Foreskin melanocyte (primary cell): ENCODE measurements at places on chromosomes 1 and 21.

GRCh38 chr1:81799939-81800694 is 617 bp upstream of the ADGRL2 start:
- DNase-seq: peak; percentile 15

DNA sequence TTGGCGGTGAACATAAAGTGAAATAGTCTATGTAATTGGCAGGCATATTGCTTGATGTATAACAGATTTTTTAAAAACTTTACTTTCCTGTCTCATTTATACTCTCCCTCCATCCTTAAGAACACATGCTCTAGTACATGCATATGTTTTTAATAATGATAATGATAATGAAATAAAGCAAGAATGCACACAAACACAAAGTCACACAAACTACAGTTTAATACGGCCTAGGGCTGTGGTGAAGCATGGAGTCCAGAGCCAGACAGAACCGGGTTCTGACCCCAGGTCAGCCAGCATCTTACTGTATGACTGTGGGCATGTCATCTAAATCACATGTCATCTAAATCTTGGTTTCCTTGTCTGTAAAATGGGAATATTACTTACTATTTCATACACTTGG is 324.9 kb upstream of the NFIA start:
- no peak for DNase-seq

- DNase-seq: no peak
These were observed 80.9 kb downstream of the PCBP3 start for GRCh38 chr21:45724345-45724961.

DNA sequence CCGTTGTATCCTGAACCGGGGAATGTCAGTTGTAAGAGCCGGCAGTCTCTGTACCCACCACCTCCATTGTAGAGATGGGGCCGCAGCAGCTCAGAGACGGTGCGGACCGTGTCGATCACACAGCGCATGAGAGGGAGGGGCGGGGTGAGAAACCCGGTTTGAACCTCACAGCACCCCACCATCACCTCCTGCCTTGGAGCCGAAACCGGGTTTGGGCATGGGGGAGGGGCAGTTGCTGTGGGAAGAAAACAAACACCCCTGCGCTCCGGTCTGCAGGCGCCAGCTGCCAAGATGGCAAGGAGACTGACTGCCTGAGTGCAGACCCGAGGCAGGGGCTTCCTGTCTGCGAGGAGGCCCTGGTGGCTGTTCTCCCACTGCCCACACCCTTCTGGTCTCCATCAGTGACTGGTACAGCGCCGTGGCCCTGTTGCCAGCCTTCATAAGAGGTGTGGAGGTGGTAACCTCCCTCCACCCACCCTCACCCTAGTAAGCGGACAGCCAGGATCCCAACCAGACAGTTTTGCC is 69.2 kb upstream of the SSBP3 start:
- no peak for DNase-seq

- DNase-seq: no peak
These were observed 10.8 kb upstream of the EXTL1 start for GRCh38 chr1:26010825-26011224.

DNA sequence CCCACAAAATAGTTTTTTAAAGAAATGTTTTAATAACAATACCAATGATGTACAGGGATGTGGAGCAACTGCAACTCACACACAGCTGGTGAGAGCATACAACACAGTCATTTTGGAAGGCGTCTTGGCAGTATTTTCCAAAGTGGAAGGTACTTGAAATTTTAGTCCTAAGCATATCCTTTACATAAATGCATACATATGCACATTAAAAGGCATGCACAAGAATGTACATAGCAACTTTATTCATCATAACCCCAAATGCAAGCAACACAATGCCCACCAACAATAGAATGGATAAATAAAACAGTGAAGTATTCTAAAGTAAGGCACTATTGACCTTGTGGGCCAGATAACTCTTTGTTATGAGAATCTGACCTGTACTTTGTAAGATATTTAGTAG is 310.1 kb upstream of the ADGRL2 start:
- DNase-seq: no peak

DNA sequence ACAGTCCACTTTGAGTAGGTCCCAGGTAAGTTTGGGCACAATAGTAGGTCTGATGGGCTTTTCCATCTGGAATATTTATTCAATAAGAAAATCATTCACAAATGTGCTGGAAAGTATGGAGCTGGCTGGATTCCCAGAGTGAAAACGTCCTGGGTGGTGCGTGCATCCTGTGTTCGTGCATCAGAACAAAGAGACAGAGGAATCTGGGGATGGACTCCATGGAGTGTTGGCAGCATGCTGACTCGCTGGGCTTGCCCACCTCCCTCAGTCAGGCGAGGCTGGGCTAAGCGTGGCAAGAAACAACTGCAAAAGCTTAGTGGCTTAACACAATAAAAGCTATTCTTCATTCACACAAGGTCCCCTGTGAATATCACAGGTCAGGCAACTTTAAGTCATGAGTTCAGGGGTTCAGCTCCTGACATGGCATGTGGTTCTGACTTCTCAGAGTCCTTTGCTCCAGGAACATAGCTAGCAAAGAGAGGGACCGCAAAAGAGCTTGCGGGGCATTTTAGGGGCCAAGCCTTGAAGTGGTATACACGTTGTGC is 151.6 kb upstream of the ZNF644 start:
- DNase-seq: peak; percentile 83

GRCh38 chr1:153253076-153253475 is 6.4 kb upstream of the LORICRIN start:
- DNase-seq: no peak

DNA sequence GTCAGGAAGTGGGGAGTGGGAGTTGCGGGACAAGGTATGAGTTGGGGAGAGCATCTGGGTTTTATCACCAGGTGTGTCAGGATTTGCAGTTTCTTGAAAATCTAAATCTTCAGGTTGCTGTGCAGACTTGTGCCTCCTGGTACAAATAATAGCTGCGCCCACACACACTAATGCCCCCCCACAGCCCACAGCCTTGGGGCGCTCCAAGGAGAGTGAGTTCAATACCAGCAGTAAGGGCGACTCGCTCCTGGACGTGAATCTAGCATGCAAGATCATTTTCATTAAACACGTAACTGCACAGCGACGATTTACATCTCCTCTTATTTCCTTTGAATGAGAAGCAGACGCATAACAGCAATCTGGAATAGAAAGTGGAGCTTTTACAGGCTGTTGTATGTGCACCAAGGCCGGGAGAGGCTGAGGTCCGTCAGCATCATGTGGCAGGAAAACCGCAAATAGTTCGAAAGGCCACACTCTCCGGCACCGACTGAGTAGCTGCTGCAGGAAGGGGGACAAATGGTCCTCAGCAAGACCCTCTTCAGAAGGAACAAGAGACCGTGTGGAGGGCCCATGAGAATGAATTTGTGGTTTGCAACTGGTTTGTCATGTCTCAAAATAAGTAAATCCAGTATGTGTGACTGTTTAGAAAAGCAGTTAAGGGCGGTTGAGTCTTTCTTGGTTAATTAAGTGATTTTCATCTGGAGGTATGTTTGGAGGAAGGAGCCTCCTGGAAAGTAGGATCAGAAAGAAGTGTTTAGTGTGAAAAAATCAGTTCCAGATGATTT is 439.5 kb downstream of the SMYD3 start:
- peak; percentile 88 for DNase-seq

DNA sequence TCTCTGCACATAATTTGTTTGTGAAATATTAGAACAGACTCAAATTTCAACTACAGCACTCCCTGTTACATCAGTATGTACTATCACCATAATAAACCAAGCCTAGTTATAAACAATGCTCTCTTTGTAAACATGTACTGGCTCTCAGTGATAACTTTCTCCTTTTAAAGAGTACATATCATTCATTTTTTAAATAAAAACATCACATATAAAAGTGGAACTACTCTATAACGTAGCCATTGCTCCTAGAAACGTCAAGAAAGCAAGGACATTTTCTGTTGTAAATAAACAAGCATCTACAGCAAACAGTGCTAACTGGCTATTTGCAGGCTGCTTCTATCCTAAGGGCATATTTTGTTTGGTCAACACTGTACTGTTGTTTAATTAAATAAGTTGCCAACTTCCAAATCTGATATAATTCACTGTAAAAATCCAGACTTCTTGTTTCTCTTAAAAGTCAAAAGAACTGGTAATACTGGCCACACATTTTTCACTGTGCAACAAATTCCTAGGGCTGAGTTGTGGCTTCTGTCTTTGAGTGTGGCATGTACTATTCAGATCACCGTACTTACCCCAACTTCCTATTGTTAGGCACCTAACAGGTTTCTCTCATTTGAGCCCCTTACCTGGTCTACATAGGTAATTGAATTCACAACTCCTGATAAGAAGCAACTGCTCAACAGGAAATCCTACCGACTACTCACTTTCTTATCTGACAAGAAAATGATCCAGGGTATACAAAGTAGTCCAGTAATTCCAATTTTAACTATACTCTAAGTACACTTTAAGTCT is 111.9 kb downstream of the DENND1B start:
- DNase-seq: peak; percentile 46

- DNase-seq: no peak
These were observed 72.9 kb downstream of the IFI44 start for GRCh38 chr1:78722521-78722920.

- no peak for DNase-seq
These were observed 23.7 kb downstream of the NOL9 start for GRCh38 chr1:6530504-6531160.

GRCh38 chr1:147243228-147243685 is 773 bp downstream of the CHD1L start:
- no peak for DNase-seq

GRCh38 chr1:14332158-14332557 is 266.3 kb upstream of the KAZN start:
- no peak for DNase-seq

DNA sequence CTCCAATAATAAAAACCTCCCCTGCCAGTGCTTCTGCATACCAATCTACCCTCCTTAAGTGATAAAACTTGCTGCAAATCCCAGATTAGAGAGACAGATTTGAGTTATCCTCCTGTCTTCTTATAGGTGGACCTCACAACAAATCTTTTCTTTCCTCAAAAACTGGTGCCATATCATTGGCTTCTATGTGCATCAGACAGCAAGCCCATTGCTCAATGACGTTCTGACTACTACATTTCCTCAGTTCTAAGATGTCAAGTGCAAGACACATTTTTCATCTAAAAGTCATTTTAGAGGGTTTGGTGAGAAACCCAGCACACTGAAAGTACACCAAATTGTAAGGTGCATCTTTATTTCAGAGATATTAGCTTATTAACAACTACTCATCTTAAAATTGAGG is 107.8 kb upstream of the VAV3 start:
- no peak for DNase-seq

- DNase-seq: no peak
These were observed 276.3 kb upstream of the GJB5 start for GRCh38 chr1:34478515-34479076.
